A549 treated with RU486 at 1 μM for 4 hours (cell line): ENCODE measurements at places on chromosomes 2 and 18. TPM values are rescaled to one million over a fixed set of nuclear protein-coding genes. Genes with fewer than 3 reads are reported as not detected.

The PDE1A gene
- total RNA-seq: 0.12 to 0.33 TPM (median 0.15 TPM) in 3 of 5 replicates, not detected in the others

The SIX2 gene
- total RNA-seq: 0.08 to 0.36 TPM (median 0.19 TPM) in 5 replicates

The EFEMP1 gene
- 31.1 to 51.4 TPM (median 40.9 TPM) in 5 replicates for total RNA-seq

The FOXD4L1 gene
- 0.21 to 0.58 TPM (median 0.28 TPM) in 5 replicates for total RNA-seq

The GALNT3 gene
- total RNA-seq: not detected in 5 replicates

The ZC3H8 gene
- 13.7 to 17.7 TPM (median 16.3 TPM) in 5 replicates for total RNA-seq

The IL36B gene
- total RNA-seq: not detected in 5 replicates

The CYRIA gene
- 0.06 to 0.18 TPM (median 0.10 TPM) in 5 replicates for total RNA-seq

The SCN9A gene
- 2.5 to 5.7 TPM (median 5.2 TPM) in 5 replicates for total RNA-seq

The CNRIP1 gene
- total RNA-seq: 2.2 to 3.2 TPM (median 2.4 TPM) in 5 replicates

The SPP2 gene
- not detected in 5 replicates for total RNA-seq

The MOGAT1 gene
- not detected in 5 replicates for total RNA-seq
